ENCODE measurements at places on chromosomes 3 and 15.

GRCh38 chr3:155271343-155271613, 22.2 kb downstream of the STRIT1 start:
- DNase-seq = no peak

- DNase-seq = peak; percentile 24
These were observed 40.6 kb upstream of the ADCY5 start for GRCh38 chr3:123489400-123490004.

DNA sequence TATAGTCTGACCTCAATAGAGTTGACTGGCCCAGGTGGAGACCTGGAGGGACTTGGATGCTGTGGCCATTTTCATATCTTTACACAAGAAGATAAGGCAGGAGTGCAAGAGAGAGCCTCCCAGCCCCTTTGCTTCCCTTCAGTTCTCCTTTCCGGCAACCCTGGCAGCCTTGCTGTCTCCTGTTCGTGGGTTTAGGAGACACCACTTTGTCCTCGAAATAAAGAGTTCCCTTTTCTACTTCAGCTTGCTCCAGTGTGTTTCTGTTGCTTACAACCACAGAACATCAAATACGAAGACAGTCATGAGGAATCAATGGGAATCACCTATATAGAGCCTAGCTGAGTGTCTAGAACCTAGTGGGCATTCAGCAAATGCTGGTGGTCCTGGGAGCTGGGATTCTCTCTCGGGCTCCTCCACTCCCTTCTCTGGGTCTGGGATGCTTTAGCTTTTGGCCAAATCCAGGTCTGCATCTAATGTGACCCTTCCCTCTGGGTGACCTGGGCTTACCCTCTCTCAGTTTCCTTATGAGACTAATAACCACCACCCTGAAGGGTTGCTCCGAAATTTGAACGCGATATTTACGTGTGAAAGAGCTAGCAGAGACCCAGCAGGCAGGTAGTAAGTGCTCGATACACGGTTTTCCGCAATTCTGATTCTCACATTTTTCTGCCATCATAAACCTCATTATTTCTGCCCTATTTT, 44.5 kb downstream of the PCSK6 start:
- no peak for DNase-seq

DNA sequence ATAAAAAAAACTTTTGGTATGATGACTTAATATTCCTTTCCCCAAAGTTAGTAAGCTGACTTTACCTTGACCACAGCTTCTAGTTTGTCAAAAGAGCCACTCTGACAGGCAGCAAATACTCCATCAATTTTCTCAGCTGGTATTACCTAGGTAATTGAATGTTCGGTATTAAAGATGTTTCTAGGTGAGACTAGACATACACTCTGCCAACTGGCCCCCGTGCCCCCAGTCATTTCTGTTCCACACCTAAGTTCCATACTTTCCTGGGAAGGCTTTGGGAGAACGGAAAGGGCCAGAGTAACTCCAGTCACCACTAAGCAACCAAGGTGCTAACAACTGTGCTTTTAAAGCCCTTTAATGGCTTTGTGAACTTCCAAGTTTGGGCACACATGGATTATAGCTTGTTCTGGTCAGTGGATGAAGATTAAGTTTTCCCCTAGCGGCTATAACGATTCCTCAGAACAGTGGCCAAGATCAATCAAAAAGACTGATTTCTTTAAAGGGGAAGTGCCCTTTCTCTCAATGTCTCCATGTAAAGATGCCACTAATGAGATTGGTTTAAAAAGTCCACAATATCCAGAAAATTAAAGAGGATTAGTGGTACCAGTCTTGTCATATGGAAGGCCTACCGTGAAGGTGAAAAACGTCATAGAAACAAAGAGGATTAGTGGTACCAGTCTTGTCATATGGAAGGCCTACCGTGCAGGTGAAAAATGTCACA, 7.0 kb downstream of the EIF4A2 start:
- DNase-seq = no peak

- no peak for DNase-seq
These were observed 135.3 kb downstream of the FNDC3B start for GRCh38 chr3:172174513-172175253.

DNA sequence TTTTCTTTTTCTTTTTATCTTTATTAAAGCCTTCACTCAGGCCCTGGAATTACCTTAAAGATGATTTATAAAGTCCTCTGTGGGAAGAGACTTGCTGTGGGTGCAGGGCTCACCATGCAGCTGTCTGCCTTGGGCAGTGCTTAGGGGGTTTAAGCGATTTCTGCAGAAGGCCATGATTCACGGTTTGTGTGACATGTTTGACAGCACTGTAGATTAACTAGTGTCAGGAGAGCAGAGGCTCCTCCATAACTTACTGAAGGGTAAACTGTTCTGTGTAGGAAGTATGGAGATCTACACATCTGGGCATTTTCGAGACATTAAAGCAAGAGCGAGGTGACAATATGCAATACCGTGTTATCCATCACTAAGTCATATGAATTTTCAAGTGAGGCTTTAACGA, 137.7 kb downstream of the LRIG1 start:
- no peak for DNase-seq

DNA sequence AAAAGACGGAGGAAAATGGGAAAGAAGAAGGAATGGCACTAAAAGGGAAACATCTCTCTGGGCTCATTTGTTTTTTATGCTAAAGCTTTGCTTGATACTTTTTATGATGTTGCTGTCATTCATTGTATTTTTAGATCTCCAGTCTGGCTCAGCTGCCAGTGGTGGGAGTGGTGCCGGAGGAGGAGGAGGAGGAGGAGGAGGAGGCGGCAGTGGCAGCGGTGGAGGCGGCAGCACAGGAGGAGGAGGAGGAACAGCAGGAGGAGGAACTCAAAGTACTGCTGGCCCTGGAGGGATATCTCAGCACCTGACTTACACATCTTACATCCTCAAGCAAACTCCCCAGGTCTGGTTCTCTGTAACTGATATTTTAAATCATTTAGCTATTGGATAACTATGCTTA, 49.6 kb downstream of the MAP6D1 start:
- DNase-seq = no peak

DNA sequence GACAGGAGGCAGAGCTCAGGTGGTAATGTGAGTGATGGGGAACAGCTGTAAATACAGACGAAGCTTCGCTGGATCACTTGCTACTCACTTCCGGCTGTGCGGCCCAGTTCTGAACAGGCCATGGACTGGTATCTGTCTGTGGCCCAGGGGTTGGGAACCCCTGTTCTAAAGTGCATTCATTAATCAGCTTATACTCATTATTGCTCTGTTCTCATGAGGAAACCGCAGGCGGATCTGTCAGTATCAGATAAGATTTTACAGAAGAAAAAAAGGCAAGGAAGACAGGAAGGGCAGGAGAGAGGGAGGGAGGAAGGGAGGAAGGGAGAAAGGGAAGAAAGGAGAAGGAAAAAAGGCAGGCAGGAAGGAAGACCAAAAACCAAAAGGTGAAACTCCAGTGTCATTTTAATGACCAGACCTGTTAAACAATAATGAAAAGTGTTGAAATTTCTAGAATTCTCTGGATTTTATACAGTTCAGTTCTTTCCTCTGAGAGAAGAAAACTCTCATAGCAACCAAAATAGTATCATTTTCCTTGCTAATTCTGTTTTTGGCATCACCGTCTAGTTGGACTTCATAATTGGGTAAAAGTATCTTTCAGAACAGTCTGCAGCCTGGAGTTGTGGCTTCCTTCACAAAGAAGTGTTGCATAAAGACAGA, 128.0 kb upstream of the PROK2 start:
- DNase-seq = no peak

- no peak for DNase-seq
These were observed at the start of gene CCR5 for GRCh38 chr3:46370839-46371518. TSS of gene CCR5 (plus strand) at chr3:46370946. CDS start at chr3:46372903, 1,957 bp downstream.

- DNase-seq = no peak
These were observed 289.1 kb downstream of the GAP43 start for GRCh38 chr3:115912372-115912771.

DNA sequence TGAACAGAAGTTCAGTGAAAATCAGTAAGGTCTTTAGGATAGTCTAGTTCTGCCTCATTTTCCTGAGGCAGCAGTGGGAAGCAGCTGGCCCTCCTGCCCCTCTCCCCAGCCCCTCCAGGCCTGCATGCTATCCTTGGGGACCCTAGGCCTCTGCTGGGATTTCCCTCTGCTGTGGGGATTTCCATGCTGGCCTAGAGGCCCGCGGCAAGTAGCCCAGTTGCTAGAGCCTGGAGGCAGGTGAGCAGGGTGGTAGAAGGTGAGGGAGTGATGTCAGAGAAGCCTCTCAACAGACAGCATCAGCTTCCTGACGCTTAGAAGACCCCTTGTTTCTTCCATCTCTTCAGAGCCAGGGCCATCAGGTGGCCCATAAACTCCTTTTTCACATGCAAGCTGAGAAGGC, 305.8 kb upstream of the THBS1 start:
- DNase-seq = no peak

DNA sequence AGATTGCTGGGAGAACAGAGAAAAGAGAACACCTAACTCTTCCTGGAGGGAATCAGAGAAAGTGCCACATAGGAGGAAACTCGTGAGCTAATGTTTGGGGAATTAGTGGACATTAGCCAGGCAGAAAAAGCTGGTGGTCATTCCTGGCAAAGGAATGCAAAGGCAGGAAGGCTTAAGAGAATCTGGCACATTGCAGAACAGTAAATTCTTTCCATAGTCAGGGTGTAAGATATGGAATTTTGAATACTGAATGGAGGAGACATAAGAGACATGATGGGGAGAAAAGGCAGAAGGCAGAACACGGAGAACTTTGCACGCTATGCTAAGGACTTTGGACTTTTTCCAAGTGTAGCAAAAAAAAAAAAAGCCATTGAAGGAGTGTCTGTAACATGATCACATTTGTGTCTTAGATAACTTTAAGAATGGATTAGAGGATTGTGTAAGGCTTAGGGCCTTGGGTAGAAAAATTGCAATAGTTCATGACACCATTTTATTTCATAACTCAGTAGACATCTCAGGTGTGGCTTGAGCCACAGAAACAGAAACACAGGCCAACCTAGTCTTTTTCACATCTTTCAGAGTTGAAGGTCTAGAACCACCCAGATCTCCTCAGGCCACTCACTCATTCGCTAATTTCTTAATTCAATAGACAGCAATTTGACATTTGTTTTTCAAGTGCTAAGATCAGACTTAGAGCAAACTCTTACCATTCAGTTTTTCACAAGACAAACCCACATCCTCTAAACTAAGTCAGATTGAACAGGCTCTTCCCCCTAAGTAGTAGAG, 31.2 kb upstream of the CCDC80 start:
- DNase-seq = no peak

DNA sequence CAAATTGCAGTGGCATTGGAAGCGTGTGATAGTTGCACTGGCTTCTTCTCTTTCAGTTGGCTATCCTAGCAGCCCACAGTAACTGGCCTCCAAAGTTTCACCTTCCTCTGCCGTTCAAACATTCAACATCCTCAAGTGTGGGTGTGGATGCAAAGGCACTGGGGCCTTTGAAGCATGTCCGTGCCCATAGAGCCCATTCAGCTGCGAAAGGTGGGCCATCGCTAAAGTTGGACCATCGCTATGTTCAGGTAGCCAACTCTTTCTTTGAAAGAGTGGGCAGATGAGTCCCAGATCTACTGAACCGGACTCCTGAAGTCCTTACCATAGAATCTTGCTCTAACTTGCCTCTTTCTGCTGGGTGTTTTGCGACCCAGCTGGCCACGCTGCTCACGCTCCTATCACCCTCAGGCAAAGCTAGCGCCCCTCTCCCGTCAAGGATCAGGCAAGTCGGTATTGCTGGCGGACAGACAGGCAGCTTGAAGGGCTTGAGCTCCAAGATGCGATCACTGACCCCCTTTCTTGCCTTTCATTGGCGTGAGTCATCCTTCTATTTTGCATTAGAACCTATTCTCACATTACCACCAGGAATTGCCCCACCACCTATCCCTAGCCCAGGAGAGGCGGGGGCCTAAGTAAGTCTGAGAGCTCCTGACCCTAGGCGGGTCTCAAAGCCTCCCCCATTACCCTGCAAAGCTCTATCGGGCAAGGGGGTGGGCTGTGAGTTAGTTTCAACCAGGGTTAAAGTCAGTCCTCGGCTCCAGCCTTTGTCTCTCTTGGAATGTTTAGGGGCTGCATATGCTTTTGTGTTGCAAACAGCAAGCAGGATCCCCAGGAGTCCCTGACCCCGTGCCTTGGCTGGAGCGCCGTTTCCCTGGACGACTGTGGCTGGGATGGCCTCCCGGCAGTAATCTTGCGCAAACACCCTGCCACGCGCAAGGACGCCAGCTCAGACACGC, 28.7 kb downstream of the ZIC4 start:
- DNase-seq = no peak

GRCh38 chr15:36814105-36814504, 234.7 kb downstream of the CDIN1 start:
- no peak for DNase-seq

- DNase-seq = no peak
These were observed 4.1 kb upstream of the BMF start for GRCh38 chr15:40112789-40113188.

- no peak for DNase-seq
These were observed 661 bp upstream of the PARP14 start for GRCh38 chr3:122679882-122680474.

- DNase-seq = peak; percentile 21
These were observed 452 bp downstream of the BBX start for GRCh38 chr3:107523289-107523538.

GRCh38 chr3:196344663-196345062, 6.5 kb upstream of the TM4SF19 start:
- no peak for DNase-seq

DNA sequence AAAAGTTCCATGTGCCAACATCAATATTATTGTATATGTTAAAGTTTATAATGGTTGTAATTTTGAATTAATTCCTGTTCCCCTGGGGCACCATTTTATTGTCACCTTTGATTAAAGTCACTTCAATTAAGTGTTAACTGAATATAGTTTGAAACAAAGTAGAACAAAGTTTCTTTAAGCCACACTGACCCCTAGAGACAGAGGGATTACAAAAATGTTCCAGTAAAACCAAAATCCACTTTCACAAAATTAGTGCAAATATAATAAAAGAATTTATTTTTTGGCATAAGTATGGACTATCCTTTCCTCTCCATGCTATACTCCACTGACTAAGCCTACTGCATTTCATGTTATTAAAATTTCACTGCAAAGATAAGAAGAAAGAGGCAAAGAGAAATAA, 123.9 kb downstream of the ZMAT3 start:
- DNase-seq = no peak

GRCh38 chr3:192169332-192169915, 557.9 kb downstream of the FGF12 start:
- DNase-seq = no peak

GRCh38 chr15:51907136-51907862, 64.3 kb downstream of the LEO1 start:
- no peak for DNase-seq

DNA sequence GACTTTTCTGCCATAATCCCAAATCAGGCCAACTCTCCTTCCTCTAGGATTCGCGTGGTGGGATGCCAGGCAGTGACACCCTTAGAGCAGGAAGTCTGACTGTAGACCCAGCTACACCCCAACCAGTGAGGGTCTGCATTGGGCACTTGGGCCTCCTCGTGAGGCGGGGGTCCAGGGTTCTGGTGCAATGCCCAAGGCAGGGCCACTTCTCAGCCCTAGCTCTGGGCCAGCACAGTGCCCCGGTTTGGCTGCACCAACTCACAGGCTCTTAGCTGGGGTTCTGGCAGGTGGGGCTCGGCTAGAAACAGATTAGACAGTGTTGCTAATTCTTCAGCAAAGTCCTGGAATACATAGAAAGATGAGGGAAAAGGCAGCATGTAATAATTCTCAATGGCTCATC, 12.7 kb downstream of the CDAN1 start:
- DNase-seq = no peak

GRCh38 chr15:100099976-100100375, 241.8 kb downstream of the ADAMTS17 start:
- no peak for DNase-seq
